ENCODE measurements at places on chromosomes 5 and 9.

DNA sequence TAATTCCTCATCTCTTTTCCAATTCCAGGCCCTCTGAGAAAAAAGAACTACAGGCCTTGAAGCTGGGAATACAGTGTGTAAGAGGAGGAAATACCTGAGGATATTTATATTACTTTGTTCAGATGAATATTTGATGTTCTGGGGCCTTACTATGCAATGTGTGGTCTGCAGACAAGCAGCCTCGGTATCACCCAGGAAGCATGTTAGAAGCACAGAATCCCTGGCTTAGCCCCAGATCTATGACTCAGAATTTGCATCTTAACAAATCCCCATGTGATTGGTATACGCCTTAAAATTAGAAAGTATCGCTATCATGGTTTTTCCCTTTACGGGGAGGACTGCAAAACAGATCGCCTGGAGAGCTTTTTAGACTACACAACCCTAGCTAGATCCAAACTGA lies 121.0 kb downstream of the JAKMIP2 start:
- no peak for DNase-seq

DNA sequence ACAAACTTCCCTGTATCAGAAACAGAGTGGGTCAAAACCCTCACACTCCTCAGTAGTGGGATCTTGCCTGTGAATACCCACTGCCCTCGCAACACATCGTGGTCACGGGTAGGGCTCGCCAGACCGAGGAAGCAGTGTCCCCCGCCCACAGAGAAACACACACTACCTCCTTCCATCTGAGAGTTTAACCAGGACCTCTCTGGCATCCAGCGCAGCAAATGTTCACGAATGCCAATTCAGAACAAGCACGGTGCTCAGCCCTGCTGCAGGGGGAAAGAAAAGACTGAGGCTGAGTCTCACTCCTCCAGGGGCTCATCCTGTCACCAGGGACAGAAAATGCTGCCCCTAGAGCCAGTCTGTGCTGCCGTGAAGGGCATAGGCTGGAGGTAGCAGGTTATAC lies 42.5 kb upstream of the SYNPO start:
- no peak for DNase-seq

- DNase-seq: no peak
Observed at GRCh38 chr5:76579166-76579937, 43.9 kb downstream of the F2RL2 start.

DNA sequence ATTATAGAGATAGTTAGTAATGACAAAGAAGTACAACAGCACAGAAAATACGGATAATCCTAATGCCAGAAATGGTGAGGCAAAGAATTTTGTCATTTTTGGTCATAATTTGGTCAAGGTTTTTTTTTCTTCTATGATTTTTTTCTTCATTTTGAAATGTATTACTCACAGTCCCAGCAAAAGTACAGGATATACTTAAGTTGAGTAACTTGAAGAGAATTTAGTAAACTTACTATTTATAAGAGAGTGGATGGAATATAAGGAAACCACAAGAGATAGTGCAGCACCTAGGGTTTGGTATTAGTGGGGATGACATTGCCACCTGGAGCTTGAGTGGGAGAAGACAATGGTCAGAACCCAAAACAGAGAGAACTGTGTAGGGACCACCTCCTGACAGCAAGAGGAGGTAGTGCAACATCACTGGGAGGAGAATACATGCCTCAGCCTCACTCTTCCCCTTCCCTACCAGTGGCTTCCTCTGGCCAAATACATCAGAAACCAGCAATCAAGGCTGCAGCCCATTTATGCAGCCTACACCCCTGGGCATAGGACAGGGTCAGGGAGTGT lies 434.5 kb upstream of the TRPC7 start:
- no peak for DNase-seq

All from anterior cingulate cortex (tissue), 58 donors.